ENCODE measurements at places on chromosomes 6 and 20. TPM values are rescaled to one million over a fixed set of nuclear protein-coding genes. Genes with fewer than 3 reads are reported as not detected.

DNA sequence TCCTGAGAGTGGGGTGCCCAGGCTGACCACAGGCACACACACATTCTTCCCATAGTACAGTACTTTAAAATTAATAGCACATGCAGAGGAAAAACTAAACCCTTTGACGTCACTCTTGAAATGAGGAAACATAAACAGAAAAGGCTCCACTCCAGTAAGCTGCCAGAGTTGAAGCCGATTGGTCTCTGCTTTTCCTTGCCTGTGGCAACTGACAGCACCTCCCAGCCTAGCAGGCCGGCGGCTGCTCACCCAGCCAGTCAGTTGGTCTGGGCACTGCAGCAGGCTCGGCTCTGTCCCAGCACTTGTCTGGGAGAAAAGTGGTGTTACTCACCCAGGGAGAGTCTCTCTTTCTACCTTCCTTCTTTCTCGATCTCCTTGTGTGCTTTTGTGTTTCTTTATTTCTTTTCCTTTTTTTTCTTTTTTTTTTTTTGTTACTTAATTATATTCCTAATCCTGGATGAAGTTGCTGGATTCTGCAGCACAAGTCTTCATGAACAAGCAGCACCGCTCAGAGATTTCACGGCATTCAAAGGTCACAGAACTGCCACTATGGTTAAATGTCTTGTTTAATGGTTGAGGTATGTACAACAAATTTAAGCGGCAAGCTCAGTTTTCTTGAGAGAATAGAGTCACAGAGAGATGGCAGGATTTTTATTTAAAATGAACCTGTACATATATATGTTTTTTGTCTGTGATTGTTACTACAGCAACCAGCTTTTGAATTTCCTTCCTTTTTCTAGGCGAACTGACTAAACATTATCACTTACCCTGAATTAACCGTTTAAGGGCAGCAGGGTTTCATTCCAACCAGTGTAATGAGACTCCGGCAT lies at the start of gene PDE7B:
Gene PDE7B (plus strand): TSS at position 260 of the 830 bp plus-strand sequence.
- DNase-seq = peak; percentile 11

DNA sequence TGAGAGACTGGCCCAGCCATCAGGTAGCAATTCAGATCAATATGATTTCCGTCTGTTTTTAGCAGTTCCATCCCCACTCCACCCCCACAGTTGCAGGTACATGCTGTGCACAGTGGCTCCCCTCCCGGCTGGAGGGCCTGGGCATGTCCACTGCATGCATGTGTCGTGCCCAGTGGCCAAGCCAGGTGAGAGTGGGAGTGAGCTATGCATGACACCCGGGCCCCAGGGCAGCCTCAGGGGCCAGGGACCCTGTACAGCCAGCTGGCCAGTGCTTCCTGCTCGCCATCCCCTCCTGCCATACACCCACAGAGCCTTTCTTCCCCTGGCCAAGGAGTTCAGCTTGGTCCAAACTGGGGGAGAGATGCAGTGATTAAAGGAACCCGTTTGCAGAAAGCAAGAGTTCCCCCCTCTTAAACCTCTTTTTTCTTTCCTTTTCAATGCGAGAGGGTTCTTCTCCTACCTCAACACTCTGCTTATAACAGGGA lies 135.3 kb downstream of the THBS2 start:
- no peak for DNase-seq

GRCh38 chr6:37047689-37048402 lies 42.4 kb downstream of the FGD2 start:
- no peak for DNase-seq

DNA sequence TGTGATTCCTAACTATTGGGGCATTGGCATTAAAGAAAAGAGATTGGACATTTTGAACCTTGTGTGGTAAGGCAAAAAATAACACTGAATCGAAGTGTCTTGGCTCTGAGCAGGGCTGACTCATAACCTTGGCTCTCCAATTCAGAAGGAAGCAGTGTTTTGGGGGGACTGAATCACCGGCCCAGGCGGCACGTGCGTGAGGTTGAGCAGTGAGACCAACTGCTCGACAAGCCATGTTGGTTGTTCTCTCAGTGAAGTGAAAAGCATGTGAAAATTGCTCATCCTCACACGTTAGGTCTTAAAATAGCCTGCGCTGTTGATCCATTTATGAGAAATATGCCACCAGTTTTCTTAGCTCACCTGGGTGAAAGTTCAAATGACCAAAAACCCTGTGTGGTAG lies 137.8 kb upstream of the SPACA1 start:
- no peak for DNase-seq

- DNase-seq = no peak
Measured at GRCh38 chr6:73451223-73452106, 632 bp downstream of the CGAS start.

DNA sequence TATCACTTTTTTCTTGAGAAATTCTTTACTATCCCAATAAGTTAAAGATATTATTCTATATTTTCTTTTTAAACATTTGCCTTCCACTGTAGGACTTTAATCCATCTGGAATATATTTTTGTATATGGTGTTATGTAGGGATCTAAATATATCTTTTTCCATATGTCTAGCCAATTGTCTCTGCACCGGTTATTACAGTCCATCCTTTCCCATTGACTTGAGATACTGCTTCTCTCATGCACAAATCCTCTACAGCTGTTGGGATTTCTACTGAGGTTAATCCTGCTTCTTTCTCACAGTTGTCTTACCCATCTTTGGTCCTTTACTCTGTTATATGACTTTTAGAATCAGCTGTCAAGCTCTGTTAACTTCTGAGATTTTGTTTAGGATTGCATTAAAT lies 483.8 kb upstream of the CDH4 start:
- no peak for DNase-seq

GRCh38 chr6:15109338-15110090 lies 136.4 kb upstream of the JARID2 start:
- DNase-seq = no peak

GRCh38 chr6:138882369-138883017 lies 86.6 kb downstream of the ECT2L start:
- DNase-seq = no peak

- DNase-seq = no peak
Measured at GRCh38 chr20:44651434-44651683, 140 bp downstream of the ADA start.

DNA sequence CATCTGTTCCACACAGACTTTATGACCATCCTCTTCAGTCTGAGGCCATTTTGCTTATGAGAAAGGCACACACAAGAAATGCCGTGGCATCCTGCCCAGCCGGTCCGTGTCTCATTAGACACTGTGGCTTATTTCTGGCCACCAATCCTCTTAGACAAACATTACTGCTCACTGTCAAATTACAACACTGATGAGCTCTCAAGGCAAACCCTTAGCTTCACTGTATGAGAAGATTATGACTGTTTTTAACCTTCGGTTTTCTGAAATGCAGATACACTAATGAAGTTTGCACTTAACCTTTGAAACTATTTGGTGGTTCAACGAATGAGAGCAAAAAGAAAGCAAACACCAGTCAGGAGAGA lies 50.5 kb upstream of the DST start:
- DNase-seq = peak; percentile 38

DNA sequence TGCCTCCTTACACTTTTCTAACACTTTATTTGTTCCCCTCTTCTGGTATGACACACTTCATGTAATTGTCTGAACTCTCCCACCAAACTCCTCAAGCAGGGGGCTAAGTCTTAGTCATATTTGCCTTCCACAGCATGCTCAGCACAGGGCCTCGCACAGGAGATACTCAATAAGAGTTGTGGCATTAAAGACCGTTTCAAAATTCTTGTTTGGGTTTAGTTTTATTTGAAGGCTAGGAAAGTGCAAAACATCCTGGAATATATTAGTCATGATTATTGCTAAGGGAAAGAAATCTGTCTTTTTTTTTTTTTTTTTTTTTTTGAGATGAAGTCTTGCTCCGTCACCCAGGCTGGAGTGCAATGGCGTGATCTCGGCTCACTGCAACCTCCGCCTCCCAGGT lies 137.6 kb upstream of the ECI2 start:
- no peak for DNase-seq

- DNase-seq = no peak
Measured at GRCh38 chr20:19022118-19022575, 190.3 kb upstream of the SLC24A3 start.

DNA sequence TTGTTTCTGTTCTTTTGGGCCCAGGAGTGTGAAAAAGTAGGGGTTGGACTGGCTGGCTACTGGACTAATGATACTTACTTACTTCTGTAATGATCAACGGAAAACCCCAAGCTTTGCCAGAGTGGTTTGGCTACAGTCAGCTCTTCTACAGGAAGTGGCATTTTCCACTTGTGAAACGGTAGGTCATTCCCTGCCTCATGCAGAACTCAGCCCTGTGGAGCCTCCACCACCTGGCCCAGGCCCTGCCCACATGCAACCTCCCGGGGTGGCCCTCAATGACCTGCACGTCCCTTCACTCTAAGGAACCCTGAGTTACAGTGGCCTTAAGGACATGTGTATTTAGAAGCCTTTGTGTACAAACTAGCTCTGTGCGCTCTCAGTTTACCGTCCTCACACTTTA lies 140.4 kb downstream of the DTNBP1 start:
- DNase-seq = no peak

GRCh38 chr20:45406260-45407066 lies 1.6 kb upstream of the DBNDD2 start:
- DNase-seq = no peak

The CSNK2B gene
- total RNA-seq = 202 TPM

The HTR1E gene
- total RNA-seq = not detected

The RREB1 gene
- total RNA-seq = 39.3 TPM

The FNDC1 gene
- total RNA-seq = 5.3 TPM
